Liver (tissue), 10 donors: ENCODE measurements at places on chromosomes 12 and 14. TPM values are rescaled to one million over a fixed set of nuclear protein-coding genes. Genes with fewer than 3 reads are reported as not detected.

GRCh38 chr12:98229540-98229924 lies 285.9 kb upstream of the TMPO start:
- H3K27ac ChIP-seq: no peak overlapping the region
- no peaks in the 10 kb centered on the region for H3K4me1 ChIP-seq
- DNase-seq: no peak
- no peaks in the 10 kb centered on the region for H3K36me3 ChIP-seq
- no peak overlapping the region for H3K4me3 ChIP-seq

- H3K4me1 ChIP-seq: no peaks in the 10 kb centered on the region
- DNase-seq: no peak
- H3K27ac ChIP-seq: no peak overlapping the region
Measured at GRCh38 chr14:99101855-99102461, 170.0 kb downstream of the BCL11B start.

Gene KRT83
- not detected for total RNA-seq

Gene FAM181A
- total RNA-seq: not detected

GRCh38 chr14:61099216-61099835 lies 118.3 kb downstream of the SLC38A6 start:
- no peak overlapping the region for H3K27ac ChIP-seq
- no peak for DNase-seq
- no peaks in the 10 kb centered on the region for H3K36me3 ChIP-seq
- H3K4me1 ChIP-seq: peaks cover 4% of the 10 kb centered on the region

Gene KRT8
- total RNA-seq: 128 TPM

- no peak for DNase-seq
- H3K4me3 ChIP-seq: no peak overlapping the region
Measured at GRCh38 chr12:67630373-67631088, 18.0 kb upstream of the DYRK2 start.

- DNase-seq: no peak
- no peak overlapping the region for H3K27ac ChIP-seq
- H3K27me3 ChIP-seq: no peaks in the 10 kb centered on the region
- no peak overlapping the region for H3K4me3 ChIP-seq
Measured at GRCh38 chr12:76310110-76310509, 38.1 kb downstream of the BBS10 start.

DNA sequence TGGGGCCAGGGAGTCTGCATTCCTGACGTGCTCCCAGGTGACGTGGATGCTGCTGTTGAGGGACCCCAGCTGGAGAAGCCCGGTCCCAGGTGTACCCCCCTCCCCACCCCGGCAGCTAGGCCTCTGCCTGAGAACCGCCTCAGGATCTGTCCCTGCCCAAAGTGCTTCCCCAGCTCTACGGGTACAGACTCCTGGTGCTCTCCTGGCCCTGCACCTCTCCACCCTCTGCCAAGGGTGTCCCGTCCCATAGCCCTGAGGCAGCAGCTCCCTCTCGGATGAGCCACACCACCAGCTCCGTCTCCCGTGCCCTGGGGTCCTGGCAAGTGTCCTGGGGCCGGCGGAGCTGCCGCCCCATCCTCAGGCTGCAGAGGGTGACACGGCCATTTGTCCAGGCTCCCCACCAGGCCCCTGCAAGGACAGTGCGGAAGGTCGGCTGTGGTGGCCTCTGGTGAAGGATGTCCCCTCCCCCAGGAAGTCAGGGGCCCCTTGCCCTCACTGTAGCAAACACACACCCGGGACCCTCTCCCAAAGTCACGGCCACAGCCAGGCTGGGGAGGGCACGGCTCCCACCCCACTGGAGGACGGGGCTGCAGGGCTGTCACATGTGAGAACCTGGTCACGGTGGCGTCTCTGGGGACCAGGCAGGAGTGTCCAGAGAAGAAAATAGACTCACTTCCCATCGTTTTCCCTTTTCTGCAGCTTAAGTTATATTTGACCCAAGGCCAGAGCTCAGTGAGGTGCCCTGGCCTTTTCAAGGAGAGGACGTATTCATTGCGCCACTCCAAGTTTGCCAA lies 74.4 kb upstream of the FBRSL1 start:
- peaks cover 4% of the 10 kb centered on the region for H3K4me1 ChIP-seq
- DNase-seq: no peak
- no peak overlapping the region for H3K27ac ChIP-seq
- no peaks in the 10 kb centered on the region for H3K36me3 ChIP-seq
- no peaks in the 10 kb centered on the region for H3K27me3 ChIP-seq

DNA sequence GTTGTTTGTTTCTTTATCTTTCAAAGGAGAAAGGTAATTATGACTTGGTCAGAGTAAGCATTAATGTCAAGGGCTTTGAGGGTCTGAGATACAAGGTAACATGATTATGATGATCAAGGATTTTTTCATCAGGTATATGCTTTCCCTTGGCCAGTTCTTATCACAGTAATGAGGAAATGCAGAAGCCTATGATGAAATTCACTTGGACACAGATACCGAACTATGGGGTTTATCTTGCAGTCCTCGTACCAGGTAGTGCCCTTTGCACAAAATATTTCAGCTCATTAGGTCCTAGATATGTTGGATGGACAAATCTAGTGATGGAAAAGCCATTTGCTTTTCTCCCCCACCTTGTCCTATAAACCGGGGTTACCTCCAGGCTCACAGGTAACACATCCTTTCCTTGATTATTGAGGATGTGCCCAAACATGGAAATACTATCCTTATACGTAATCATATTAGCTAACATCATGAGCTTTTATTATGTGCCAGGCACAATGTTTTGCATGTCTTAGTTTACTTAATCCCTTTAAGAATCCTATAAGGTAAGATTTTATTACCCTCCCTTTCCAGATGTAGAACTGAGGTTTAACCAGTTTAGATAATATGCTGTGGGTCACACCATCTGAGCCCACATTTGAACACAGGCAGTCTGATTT lies 7.0 kb upstream of the RASSF3 start:
- H3K36me3 ChIP-seq: no peaks in the 10 kb centered on the region
- DNase-seq: no peak
- H3K4me3 ChIP-seq: no peak overlapping the region

Gene TSHR
- not detected for total RNA-seq

DNA sequence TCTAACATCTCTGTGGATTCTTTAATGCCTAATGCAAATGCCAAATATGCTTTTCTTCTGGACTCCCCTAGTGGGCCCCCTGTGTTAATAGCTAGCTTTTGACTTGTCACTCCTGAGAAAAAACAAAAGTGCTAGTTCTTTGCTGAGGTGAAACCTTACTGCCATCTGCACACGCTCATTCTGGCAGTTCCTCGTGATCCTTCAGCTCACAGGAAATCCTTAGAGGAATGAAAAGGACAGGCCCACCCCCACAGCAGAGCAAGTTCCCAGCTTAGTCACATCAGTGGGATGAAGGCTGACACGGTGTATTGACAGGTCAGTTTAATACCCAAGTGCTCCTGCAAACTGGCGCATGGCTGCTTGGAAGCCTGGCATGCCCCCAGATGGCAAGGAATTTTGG lies 165.1 kb upstream of the ATP2B1 start:
- no peak overlapping the region for H3K4me3 ChIP-seq
- no peak overlapping the region for H3K27ac ChIP-seq
- H3K36me3 ChIP-seq: no peaks in the 10 kb centered on the region
- no peaks in the 10 kb centered on the region for H3K27me3 ChIP-seq
- H3K4me1 ChIP-seq: no peaks in the 10 kb centered on the region

DNA sequence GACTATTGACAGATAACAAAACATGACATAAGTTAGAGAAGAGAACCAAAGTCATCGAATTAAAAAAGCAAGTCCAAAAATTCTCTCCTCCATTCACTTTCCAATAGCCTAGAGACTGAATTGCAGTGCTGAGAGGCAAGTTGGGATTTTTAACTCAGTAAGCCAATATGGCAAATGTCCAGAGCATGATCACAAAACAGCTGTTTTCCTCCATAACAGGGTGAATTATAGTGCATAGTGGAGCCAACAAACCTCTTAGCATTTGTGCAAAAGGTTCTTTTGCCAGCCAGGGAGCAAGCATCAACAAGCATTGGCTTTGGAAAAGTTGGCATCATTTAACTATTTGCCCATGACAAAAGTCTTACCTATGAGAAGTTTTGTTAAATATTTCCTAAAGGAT lies 458.8 kb upstream of the NOVA1 start:
- no peaks in the 10 kb centered on the region for H3K4me1 ChIP-seq
- H3K27ac ChIP-seq: no peak overlapping the region
- no peaks in the 10 kb centered on the region for H3K27me3 ChIP-seq
- no peaks in the 10 kb centered on the region for H3K36me3 ChIP-seq
- no peak for DNase-seq
- no peak overlapping the region for H3K4me3 ChIP-seq

DNA sequence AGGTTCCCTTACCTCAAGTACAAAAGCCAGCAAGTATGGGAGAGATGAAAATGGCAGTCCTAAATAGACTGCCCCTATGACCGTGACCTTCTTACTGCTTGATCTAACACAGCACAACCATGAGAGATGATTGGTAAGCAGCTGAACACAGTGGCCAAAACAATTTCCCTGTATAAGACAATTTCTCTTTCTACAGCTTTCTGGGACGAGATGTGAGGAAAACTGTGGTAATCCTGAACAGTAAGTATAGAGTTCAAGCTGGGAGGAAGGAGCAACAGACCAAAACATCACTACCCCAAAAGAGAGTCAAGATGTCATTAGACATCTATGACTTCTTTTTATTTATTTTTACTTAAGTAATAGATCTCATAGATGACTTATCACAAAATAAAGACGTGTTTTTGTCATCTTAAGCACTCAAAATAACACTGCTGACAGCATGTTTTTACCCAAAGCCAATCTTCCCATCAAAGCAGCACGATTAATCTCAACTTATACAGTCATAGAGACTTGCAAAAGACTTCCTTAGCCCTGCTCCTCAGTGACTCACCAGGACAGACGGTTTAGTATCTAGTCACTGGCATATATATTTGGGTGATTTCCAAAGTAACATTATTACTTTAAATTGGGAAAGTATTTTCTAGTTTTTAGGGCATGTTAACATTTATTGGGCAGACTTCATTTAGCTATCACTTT lies 3.7 kb downstream of the TMEM52B start:
- DNase-seq: no peak
- no peaks in the 10 kb centered on the region for H3K27me3 ChIP-seq
- H3K27ac ChIP-seq: no peak overlapping the region
- no peak overlapping the region for H3K4me3 ChIP-seq

Gene CATSPERB
- 0.59 TPM for total RNA-seq

DNA sequence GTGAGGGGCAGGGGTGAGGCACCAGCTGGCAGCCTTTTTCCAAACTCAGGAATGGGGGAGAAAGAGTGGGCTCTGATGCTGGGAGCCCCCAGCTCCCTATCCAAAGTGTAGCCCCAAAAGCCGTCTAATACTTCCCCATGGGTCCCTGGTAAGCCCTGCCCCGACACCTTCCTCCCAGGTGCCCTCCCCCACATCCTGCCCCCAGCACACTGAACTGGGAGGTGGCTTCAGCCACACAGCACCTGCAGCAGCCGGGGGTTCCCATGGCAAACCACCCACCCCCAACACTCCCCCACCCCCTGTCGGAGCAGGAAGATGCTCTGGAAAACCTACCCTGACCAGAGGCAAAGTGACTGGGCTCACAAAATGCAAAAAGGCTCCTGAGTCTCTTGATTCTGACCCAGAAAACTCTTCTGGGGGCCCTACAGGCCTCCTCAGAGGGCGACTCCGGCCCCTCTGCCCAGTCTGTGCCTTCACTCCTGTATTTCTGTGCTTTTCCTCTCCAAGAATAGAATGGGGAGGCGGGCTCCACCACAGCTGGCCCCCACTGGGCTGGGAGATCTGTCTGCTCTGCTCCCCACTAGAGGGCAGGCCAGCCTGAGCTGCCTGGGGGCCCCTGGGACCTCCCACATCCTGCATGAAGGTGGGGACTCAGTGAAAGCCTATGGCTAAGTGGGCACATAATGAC lies 81.6 kb downstream of the ITPK1 start:
- peaks cover 17% of the 10 kb centered on the region for H3K4me1 ChIP-seq
- DNase-seq: no peak
- H3K36me3 ChIP-seq: no peaks in the 10 kb centered on the region
- H3K4me3 ChIP-seq: no peak overlapping the region

GRCh38 chr12:46110223-46110611 lies 119.8 kb upstream of the SCAF11 start:
- no peaks in the 10 kb centered on the region for H3K36me3 ChIP-seq
- no peaks in the 10 kb centered on the region for H3K27me3 ChIP-seq
- H3K4me3 ChIP-seq: no peak overlapping the region

DNA sequence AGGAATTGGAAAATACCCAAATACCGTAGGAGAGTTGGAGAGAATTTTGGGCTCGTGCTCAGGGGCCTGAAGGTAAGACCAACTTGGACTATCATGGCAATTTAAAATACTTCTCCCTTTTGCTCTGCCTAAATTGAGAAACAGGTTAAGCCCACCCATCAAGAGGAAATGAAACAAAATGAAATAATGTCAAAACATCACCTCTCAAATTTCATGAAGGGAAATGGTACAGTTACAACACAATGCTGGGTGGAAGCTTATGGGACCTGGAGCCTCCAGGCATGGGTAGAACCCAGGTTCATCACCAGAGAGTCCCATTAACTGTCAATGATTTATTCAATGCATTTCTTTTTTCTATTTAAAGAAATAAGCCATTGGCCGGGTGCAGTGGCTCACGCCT lies 33.7 kb downstream of the FOS start:
- H3K4me1 ChIP-seq: peaks cover 5% of the 10 kb centered on the region
- no peak overlapping the region for H3K27ac ChIP-seq
- H3K4me3 ChIP-seq: no peak overlapping the region
- H3K36me3 ChIP-seq: no peaks in the 10 kb centered on the region
- no peaks in the 10 kb centered on the region for H3K27me3 ChIP-seq

Gene SPX
- total RNA-seq: 0.25 TPM

DNA sequence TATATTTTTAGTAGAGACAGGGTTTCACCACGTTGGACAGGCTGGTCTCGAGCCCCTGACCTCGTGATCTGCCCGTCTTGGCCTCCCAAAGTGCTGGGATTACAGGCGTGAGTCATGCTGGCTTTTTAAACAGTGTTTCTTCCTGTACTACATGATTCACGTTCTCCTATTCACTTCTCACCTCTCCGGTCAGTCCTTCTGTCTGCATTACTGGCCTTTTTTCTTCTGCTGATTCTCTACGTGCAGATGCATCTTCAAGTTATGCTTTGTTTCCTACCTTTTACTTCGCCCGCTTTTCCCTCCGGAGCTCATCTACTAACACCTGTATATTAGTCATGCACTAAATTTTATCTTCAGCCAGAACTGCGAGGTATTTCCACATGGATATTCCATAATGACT lies 296.2 kb upstream of the FLRT2 start:
- H3K27ac ChIP-seq: no peak overlapping the region
- no peak overlapping the region for H3K4me3 ChIP-seq
- H3K36me3 ChIP-seq: no peaks in the 10 kb centered on the region
- H3K27me3 ChIP-seq: no peaks in the 10 kb centered on the region

DNA sequence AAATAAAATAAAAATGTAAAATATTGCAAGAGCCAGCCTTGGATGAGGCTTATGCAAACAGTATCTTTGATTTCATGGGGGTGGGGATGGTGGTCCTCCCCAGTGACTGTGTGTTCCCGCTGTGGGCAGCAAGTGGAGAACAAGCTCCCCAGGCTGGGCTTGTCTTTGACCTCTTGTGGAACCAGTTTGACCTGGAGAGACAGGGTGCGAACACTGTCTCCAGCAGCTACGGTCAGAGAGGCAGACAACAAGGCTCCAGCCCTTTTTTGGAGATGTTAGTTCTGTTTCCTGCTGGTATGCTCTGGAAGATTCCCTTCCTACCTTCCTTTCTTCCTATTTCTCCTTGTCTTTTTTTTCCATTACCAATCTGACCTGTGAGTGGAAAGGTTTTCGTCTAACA lies 21.8 kb upstream of the WSCD2 start:
- no peak for DNase-seq
- no peaks in the 10 kb centered on the region for H3K36me3 ChIP-seq
- H3K4me1 ChIP-seq: no peaks in the 10 kb centered on the region
- H3K27ac ChIP-seq: no peak overlapping the region
- no peak overlapping the region for H3K4me3 ChIP-seq

Gene NTF3
- total RNA-seq: 0.89 TPM
